ENCODE measurements at places on chromosomes 3 and 15. TPM values are rescaled to one million over a fixed set of nuclear protein-coding genes. Genes with fewer than 3 reads are reported as not detected.

The KCNMB3 gene
- total RNA-seq = 0.33 TPM

GRCh38 chr3:71047616-71048531 lies 535.7 kb downstream of the FOXP1 start:
- no peak for DNase-seq

The CORO2B gene
- 0.09 TPM for total RNA-seq

The SLC28A2 gene
- not detected for total RNA-seq

The VEPH1 gene
- total RNA-seq = not detected
